ENCODE measurements at places on chromosomes 5 and 9.

DNA sequence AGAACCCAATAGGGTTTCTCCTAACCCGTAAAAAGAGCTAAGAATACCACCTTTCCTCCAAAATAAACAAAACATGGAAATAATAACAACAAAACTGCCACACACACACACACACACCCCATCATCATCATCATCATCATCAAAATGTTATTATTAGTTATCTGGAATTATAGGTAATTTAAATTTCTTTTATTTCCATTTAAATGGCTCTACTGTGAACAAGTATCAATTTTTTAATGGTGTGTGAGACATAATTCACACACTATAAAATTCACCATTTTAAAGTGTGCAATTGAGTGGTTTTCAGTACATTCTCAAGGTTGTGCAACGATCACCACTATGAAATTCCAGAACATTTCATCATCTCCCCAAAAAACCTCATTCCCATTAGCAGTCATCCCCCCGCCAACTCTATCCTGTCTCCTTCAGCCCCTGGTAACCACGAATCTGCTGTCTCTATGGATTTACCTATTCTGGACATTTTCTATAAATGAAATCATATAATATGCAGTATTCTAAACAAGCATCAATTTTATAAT lies 172.7 kb downstream of the ROR2 start:
- DNase-seq: no peak

- DNase-seq: no peak
These were observed 114.6 kb downstream of the SYK start for GRCh38 chr9:90916147-90916734.

GRCh38 chr5:127014573-127014972 lies 15.8 kb downstream of the MARCHF3 start:
- DNase-seq: no peak

DNA sequence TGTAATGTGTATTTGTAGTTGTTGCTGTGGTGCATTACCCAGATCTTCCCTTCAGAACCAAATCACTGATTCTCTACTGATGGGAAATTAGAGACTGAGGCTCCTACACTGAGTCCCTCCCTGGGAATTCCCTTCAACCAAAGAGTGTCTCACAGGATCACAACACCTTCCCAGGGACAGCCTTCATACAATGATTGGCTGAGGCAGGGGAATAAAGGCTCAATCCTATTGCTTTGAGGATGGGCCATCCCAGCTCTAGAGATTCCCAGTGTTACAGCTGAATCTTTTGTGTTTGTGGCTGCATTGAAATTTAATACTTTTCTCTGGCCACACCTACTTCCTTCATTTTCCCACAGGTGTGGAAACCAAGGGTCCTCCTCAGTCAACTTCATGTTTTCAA lies 96.4 kb upstream of the ELL2 start:
- no peak for DNase-seq

DNA sequence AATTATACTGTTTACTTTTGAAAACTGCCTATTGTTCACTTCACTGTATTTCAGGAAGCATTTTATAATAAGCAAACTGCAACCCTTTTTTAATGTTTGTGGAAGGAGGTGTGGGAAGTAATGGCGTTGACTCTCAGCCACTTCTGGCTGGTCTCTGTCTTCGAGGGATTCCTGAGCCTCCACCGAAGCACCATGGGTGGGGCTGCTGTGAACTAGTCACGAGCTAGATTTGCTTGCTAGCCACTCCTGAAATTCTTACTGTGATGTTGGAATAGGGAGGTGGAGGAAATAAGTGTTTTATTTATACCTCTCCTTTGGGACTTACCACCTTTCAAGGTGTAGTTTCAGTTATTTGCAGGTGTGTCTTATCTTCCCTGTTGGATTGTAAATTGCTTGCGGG lies 26.8 kb downstream of the PIP5K1B start:
- DNase-seq: no peak
